NCI-H1092 treated with DMSO at 0.1 percent for 48 hours (cell line): ENCODE measurements at places on chromosomes 7 and 10.

- DNase-seq, result no peak
Observed at GRCh38 chr10:113609704-113610108, 54.1 kb downstream of the NRAP start.

DNA sequence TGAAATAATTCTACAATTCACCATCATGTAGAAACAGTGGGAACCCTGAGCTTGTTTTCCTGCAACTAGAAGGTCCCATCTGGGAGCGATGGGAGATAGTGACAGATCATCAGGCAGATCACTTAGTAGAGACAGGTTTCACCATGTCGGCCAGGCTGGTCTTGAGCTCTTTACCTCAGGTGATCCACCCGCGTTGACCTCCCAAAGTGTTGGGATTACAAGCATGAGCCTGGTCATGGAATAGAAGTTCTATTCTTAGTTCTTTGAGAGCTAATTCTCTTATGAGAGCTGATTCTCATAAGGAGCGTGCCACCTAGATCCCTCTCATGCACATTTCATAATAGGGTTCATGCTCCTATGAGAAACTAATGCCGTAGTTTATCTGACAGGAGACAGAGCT, 778.0 kb upstream of the AUTS2 start:
- no peak for DNase-seq

DNA sequence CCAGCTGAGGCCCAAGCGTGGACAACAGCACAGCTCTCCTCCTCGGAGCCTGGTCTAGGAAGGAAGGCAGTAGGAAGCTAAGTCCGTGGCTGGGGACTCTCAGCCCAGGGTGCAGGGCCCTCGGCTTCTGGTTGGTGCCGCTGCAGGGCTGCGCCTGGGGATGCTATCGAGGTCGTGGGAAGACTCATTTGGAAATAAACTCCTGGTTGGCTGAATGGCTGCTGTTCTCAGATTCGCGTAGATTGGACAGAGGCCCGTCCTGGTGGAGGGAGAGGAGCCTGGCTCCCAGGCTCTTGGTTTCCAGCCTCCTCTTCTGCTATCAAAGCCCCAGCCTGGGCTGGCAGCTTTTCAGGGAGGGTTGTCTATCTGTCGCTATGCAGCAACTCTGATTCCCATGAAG, 152.6 kb upstream of the FZD8 start:
- no peak for DNase-seq

- no peak for DNase-seq
Observed at GRCh38 chr7:106099539-106099938, 12.6 kb downstream of the SYPL1 start.

DNA sequence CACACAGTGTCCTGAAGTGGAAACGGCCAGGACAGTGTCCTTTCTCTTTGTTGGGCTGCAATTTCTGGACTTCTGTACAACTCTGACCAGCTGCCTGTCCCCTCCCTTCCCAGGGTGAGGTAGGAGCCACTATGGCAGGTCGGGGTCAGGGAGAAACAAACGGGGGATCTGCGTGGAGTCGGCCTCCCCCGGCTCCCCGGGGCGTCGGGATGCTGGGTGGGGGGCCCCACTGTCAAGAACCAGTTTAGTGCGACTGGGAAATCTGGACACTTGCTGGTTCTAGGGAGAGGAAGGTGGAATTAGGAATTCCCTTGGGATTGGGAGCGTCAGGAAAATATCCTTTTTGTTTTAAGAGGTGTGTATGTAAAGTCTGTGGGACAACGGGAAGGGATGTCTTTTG, 567 bp downstream of the SYCE1 start:
- no peak for DNase-seq
